HT1080 (cell line): ENCODE measurements at places on chromosomes 7 and 10.

DNA sequence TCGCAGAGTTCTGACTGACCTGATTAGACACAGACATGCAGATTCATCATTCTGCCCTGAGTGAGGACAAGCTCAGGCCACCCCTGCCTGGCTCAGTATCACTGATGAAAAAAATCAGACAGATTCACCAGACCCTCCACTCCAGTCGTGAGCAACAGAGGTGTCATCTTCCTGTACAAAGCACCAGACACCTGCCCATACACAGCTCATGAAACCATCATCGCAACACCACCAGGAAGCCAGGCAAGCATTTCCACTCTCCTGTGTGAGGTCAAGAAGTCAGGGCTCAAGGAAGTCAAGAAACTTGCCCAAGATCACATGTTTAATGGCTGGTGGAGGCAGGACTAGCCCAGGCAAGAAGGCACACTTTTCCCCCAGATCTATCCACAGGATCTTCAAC is 163.0 kb downstream of the CALN1 start:
- DNase-seq = peak; percentile 18

- peak; percentile 13 for DNase-seq
These were observed 23.5 kb downstream of the UPP1 start for GRCh38 chr7:48112401-48113165.

DNA sequence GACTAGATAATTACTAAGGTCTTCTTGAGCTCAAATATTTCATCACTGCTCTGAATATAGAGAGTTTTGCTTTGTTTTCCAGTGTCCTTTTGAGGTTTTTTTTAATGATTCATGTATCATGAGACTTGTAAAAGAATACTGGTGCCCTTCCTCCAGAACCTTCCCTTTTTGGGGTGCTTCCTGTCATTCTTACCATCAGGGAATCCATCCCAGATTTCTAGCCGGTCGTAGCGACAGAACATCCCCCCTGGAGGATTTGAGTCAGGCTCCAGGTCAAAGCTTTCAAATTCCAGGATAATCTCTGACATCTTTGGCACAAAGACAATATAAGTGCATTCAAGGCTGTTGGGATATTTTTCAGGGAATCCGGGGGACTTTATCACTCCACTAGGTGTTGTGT is 71.0 kb downstream of the NRP1 start:
- peak; percentile 73 for DNase-seq

- DNase-seq = peak; percentile 84
These were observed 27.9 kb downstream of the C7orf25 start for GRCh38 chr7:42883950-42884349.

DNA sequence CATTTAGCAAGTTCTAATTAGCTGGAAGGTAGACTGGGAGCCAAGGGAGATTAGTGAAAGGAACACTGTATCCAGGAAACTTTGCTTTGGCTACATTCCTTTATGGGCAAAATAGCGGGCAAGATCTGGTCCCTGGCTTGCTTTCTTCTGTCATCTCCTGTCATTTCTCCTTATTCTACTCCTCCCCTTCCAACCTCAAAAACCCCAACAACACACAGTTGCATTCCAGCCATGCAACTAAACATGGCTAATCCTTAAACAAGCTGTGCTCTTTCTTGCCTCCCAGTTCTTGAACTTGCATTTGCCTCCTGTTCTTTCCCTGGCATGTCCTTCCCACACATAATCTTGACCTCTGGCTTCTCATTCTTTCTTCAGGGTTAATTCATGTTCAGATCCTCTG is 59.5 kb upstream of the CDCA7L start:
- no peak for DNase-seq

DNA sequence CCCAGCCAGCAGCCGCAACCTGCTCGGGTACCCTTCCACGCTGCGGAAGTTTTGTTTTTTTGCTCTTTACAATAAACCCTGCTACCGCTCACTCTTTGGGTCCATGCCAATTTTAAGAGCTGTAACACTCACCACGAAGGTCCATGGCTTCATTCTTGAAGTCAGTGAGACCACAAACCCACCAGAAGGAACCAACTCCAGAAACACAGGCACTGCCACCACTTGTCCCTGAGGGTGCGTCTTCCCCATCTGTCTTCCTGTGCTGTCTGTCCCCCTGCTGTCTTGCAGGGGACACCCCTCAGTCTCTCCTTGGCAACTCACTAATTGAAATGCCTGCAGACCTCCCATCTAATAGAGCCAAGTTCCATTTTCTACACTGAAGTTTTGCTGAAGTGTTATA is 48.5 kb upstream of the RSU1 start:
- no peak for DNase-seq

DNA sequence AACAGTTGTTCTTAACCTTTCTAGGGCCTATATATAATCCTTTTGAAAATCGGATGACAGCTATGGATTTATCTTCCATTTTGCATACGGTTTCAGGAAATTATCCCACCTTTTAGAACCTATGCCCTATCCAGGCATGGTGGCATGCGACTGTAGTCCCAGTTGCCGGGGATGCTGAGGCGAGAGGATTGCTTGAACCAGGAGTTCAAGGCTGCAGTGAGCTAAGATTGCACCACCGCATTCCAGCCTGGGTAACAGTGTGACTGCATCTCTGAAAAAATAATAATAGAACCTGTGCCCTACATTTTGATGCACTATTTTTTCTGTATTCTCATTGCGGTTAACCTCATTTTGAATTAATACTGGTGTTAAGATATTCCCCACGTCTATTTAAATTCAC is 11.6 kb downstream of the CCAR1 start:
- DNase-seq = no peak

DNA sequence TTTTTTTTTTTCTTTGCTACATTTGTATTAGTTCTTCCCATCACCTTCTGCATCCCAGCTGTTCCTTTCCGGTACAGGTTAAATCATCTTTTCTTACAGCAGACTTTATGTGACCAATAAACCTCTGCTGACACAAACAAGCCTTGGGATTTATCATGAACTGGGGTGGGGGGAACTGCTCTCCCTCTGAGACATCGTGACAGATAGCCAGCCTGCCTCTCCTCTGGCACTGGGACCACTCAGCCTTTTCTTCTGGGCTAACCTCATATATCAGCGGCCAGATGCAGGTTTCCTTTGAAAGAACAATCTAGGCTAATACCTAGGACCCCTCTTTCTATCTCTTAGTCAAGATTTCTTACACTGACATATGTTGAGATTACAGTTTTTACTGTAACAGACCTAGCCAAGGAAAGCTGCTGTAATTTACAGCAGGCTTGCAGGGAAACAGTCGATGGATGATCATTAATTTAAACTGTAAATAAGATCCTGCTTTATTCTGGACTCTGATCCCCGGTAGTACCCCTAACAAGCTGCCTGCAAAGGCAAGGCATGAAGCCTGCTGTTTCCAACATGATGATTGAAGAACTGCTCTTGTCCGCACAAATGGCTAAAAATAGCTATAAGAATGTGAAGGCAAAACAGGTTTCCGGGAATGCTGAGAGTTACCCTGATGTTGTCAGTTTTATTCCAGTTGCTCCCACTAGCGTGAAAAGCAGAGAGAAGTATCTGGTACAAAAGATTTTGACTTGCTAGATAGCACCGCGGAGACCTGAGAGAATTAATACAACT is 338.7 kb downstream of the SORCS1 start:
- DNase-seq = no peak

- no peak for DNase-seq
These were observed 3.4 kb upstream of the HYCC1 start for GRCh38 chr7:23017309-23017708.

- peak; percentile 2 for DNase-seq
These were observed 206.7 kb upstream of the POT1 start for GRCh38 chr7:125136341-125136740.

DNA sequence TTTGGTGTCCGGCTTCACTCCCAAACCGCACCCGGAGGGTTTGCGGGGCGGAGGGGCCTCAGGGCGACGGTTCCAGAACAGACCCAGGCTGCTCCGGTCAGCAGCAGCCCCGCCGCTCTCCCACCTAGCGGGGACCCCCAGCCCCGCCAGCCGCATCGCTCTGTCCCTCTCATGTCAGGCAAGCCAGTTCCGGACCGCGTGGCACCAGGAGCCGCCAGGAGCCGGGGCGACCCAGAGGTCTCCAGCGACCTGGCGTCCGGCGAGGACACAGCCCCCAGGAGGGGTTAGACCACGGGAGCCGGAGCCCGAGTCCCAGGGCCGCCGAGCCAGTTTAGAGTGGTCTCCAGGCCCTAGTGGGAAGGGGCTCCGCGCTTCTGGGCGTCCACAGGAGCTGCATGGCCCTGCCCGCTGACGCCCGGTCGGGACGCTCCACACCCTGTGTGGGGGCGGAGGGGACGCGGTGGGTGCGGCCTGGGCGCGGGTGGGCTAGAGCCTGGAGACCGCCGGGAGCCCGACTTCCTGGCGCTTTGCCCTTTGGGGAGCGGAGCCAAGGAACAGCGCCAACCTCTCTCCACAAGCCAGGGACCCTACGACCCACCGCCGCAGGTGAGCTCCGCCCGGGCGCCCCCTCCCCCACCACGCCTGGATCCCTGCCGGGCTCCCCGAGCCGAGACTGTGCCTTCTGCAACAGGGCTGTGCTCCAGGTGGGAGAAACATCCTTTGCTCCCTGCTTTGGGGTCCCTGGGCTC is 43.4 kb downstream of the ZNF117 start:
- no peak for DNase-seq

DNA sequence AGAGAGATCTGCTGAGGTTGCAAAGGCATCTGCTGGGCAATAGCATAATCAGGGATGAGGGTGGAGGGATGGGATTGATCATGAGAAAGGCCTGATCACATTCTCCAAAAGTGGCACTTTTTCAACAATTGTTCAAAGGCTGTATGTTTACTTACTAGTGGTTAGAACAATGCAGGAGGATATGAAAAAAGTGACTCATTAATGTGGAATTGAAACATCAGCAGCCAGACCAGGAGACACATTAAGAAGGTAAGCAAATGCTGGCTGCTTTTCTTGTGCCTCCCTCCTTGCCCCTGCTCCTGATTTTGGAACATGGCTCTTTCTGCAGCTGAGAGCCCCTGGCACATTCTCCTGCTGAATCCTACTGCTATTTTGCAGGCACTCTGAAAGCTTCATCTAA is 63.5 kb downstream of the FAM204A start:
- DNase-seq = peak; percentile 44

GRCh38 chr10:131947631-131948347 is 33.9 kb downstream of the BNIP3 start:
- DNase-seq = peak; percentile 95

DNA sequence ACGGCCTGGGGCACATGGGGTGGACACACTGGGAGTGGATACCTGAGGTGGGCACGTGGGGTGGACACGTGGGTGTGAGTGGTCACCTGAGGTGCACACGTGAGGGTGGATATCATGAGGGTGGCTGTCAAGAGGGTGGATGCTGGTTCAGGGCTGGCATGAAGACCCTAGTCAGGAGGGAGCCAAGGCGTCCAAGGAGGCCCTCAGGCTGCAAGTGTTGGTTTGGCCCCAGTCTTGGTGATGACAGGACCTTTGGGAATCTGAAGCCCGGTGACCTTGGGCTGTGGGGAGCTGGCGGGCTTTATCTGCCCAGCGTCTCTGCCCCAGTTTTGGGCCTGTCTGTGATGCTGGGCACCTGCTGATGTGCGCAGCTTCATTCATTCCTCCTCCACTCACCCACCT is 24.9 kb upstream of the PFKFB3 start:
- no peak for DNase-seq

GRCh38 chr10:95513008-95513589 is 48.1 kb downstream of the SORBS1 start:
- DNase-seq = no peak

DNA sequence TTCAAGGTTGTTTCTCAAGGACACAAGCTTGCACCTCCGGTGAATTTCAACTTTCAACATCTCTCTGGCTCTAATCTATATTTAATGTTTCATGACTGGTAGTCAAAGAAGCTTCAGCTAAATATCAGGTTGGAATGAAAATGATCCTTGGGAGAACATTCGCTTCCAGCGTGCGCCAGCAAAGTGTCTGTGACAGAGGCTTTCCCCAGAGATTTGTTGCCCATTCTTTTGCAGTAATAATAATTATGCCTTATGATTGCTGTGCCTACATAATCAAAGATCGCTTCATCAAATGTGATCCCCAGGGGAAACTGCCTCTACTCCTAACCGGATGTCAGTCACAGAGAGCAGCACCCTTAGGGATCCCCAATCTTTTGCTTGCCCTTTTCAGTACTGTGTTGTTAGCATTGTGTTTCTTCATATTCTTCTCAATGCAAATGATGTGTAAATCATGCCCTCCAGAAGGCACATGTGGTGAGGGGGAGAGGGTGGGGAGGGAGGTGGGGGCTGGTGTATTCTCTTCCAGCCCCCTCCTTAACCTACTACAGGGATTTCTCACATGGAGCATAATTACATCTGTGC is 30.5 kb downstream of the FZD1 start:
- DNase-seq = no peak

DNA sequence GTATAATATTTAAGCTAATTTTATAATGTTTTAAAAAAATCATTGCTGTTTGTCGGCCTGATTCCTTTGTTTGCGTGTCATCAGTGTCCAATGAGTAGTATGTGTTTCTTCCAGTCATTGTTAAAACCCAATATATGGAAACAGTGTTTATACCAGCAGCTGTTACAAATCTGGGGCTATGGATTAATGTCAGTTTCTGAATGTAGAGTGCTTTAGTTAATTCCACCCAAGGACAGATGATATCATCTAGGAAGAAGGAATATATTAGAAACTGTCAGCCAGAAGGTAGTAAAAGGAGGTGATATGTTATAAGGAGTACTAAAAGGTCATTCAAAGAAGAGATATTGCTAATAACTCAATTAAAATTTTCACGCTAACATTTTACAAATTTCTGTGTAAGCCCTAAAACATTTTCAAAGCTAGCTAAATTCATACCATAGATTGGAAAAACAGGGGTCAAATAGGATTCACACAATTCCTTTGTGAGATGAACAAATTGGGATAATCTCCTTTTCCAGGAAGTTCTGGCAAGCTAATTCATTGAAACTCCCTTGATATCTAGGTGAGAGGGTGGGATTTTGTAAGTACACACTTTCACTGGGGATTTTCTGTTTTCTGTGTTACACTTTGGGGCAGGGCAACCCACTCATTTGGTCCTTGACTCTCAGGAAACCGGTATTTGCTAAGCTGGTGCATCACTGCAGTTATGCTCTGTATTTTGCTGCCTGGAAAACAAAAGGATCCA is 448.8 kb downstream of the LRMDA start:
- no peak for DNase-seq

GRCh38 chr7:103712991-103713778 is 267.2 kb upstream of the SLC26A5 start:
- DNase-seq = no peak

DNA sequence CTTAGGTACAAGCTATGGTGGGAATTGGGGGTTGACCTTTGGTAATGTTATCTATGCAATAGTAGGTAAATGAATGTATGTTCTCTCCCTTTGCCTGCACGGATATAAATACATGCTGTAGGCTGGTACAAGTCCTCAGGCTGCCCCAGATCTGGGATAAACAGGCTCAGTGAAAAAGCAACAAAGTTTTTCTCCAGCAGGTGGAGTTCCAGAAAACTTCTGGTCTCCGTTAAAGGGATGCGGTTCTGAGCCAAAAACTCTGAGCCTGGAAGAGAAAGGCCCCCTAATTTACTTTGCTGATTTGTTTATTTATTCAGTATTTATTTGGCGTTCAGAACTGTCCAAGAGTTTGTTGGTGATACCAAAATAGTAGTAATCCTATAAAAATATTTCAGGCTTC is 204.7 kb downstream of the ADRA2A start:
- DNase-seq = no peak

- DNase-seq = no peak
These were observed 50.3 kb downstream of the SRRM3 start for GRCh38 chr7:76252021-76252420.
